ENCODE measurements at places on chromosomes 2 and 18.
A peak's percentile ranks its signal among the peaks of the same experiment; 100 is the strongest.

- DNase-seq: no peak
These were observed 145.2 kb downstream of the FHOD3 start for GRCh38 chr18:36442717-36443116.

- no peak for DNase-seq
These were observed 12.5 kb upstream of the MAL start for GRCh38 chr2:95012881-95013550.

GRCh38 chr18:3485153-3486149 is 35.5 kb downstream of the TGIF1 start:
- DNase-seq: no peak

GRCh38 chr2:145807968-145808367 is 1288.0 kb upstream of the ZEB2 start:
- DNase-seq: no peak

DNA sequence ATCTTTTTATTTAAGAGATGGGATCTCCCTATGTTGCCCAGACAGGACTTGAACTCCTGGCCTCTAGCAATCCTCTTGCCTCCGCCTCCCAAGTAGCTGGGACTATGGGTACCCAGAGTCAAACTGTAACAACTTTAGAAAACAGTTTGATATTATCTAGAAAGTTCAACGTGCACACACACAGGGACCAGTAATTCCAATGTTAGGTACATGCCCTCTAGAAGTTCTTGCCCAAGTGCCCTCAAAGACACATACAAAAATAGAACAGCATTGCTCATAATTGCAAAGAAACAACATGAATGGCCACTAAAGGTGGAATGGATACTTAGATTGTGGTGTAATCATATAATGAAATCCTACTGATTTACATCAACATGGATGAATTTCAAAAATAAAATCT is 12.6 kb upstream of the LPIN2 start:
- no peak for DNase-seq

GRCh38 chr2:192159208-192159607 is 35.5 kb downstream of the TMEFF2 start:
- DNase-seq: no peak

DNA sequence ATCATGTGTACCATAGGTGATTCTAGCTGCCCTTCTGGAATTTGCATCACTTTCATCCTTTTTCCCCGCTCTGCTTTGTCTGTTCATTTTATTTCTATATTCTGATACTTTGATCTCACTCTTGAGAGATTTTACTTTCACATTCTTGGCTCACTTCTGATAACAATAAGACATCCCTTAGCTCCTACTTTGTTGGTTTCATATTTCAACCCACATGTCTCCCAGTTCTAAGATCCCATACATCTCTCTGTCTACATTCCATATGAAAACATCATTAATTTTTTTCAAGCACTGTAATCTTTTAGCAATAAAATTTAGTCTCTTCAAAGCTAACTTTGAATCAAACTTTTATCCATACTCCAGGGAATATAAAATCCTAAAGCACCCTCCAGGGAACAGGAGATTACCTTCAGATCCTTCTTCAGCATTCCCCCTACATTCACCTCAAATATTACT is 75.6 kb downstream of the COL3A1 start:
- DNase-seq: no peak

DNA sequence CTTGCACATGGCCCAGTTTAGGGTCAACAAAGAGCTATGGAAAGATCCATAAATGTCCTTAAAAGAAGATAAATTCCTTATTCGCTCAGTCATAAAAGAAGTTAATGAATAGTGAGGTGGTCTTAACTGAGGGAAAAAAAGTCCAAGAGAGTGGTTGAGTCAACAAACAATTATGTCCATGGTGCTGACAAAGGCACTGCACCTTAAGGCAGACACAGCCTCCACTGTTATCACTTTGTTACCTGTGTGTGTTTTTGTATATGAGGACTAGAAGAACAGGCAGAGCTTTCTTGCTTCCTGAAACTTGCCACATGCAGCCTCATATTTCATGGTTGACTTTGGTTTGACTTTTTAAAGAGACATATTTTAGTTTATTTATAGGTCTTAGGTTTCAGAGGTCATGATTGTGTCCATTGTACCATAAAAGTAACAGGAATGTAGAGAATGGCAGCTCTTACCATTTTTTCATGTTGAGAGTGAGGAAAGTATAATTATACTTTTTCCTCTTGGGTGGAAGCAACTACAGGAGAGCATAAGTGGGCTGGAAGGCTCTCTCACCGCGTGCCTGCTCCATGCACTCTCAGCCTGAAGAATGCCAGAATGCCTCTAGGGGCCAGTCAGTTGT is 93.6 kb downstream of the XRCC5 start:
- no peak for DNase-seq

GRCh38 chr2:196617430-196617829 is 22.1 kb upstream of the CCDC150 start:
- DNase-seq: no peak

DNA sequence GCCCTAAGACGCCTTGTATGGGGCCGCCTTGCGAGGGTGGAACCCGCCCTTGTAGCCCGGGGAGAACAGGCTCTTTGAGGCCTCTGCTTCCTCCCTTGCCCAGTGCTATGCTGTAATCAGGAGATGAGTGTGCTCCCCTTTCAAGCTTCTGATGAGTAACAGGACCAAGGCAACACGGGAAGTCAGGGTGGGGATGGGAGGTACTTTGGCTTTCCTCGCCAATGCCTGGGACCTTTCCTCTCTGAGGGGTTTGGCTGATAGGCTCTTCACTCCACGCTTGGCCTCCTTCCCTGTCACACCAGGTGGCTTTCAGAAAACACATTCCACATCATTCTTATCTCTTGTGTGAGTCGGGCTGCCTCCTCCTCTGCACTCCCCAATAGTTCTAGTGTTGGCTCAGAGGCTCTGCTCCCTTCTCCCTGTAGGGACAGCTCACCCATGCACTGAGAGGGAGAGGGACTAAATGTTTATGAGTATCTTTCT is 223.7 kb upstream of the TRIB2 start:
- DNase-seq: peak; percentile 67

DNA sequence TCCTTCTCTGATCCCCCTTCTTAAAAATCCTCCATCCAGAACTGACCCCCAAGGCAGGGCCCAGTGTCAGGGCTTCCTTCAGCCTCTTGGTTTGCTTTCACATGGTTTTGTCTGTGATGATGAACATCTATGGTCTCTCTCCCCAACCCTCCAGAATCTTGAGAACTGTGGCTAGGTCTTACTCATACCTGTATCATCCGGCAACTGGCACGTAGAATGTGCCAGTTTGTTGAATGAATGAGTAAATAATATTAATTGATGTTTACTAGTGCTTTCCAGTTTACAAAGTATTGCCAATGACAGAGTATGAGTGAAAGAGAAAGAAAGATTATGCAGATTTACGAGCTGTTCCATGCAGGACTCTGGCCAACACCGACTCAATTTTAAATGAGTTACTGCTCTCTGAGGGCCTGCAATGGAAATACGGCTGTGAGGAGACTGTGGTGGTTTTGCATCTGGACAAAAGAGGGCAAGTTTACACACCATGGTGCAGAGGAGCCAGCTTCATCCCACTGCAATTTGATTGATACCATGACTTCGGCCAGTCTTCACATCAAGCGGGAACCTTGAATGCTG is 29.9 kb upstream of the TRIB2 start:
- no peak for DNase-seq

- DNase-seq: no peak
These were observed 286.5 kb downstream of the PHLPP1 start for GRCh38 chr18:63001861-63002260.

DNA sequence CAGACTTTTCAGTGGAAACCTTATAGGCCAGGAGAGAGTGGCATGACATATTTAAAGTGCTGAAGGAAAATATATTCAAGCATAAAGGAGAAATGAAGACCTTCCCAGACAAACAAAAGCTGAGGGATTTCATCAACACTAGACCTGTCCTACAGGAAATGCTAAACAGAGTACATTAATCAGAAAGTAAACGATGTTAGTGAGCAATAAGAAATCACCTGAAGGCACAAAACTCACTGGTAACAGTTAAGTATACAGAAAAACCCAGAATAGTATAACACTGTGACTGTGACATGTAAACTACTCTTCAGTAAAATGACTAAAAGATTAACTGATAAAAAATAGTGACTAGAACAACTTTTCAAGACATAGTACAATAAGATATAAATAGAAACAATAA is 87.4 kb downstream of the ATP8B1 start:
- no peak for DNase-seq

- no peak for DNase-seq
These were observed 110.0 kb downstream of the HDAC4 start for GRCh38 chr2:239290618-239291474.

DNA sequence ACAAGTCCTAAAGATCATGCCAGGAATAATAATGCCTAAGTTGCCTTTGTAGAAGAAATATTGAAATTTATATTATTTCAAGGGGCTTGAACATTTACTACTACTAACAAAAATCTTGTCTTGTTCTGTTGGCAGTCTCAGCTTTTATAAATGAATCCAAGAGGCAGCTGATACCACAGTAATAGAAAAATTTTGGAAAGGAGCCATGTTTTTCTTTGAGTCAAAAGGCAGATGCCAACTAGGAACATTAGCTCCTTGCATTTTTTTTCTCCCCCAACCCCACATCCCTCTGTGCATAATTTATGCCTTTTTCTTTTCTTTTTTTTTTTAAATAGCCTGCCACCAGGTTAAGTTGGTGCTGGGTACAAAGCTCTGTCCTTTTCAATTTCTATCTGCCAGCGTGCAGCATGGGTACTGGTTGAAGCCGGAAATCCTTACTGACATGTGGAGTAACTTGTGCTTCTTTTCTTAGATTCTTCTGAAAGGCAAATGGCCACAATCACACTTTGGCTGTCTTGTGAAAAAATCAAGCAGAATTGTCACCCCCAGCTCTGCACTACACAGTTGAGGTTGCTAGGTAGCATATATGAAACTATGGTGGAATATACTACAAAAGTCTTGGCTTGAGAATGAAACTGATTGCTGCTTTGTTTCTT is 98.8 kb downstream of the RHBDD1 start:
- no peak for DNase-seq

- DNase-seq: no peak
These were observed 76.6 kb upstream of the GRB14 start for GRCh38 chr2:164697688-164698461.

- no peak for DNase-seq
These were observed 18.4 kb upstream of the DSC2 start for GRCh38 chr18:31120594-31120993.

- no peak for DNase-seq
These were observed 219.0 kb downstream of the SH3BP4 start for GRCh38 chr2:235170536-235171521.

DNA sequence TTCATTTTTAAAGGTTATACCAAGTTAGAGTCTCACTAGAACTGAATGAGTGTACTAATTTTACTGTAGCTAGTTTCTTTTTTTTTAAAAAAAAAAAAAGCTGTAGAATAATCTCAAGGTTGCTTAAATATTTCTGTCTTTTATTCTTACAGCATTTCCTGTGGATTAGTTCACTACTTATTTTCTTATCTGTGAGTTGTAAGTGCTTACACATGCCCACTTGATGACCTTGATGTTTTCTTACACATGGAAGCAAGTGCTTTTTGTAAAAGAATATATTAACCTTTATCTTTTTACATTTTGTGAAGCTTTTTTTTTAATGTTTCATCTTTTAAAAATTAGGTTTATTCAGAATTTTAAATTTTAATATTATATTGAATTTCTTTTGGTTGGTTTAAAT is 57.8 kb downstream of the MSH2 start:
- no peak for DNase-seq

GRCh38 chr2:99545604-99546003 is 55.8 kb upstream of the REV1 start:
- no peak for DNase-seq

DNA sequence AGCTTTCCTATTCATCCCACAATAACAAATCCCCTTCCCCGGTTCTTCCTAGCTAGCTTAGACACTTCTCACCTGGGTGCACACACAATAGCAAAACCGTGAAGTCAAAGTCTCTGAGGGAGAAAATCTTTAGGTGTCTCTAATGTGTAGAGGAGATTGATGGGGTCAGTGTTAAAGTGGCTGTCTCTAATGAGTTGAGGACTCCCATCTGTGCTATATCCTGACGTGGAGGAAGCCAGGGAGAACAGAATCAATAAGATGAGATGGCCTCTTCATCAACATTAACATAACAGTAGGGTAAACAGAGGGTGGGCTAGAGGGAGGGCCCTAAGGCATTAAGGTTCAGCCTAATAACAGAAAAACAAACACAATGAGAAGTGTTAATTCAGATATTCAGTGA is 120.4 kb downstream of the SLC5A7 start:
- DNase-seq: no peak

GRCh38 chr18:79441420-79441819 is 45.7 kb downstream of the NFATC1 start:
- no peak for DNase-seq

DNA sequence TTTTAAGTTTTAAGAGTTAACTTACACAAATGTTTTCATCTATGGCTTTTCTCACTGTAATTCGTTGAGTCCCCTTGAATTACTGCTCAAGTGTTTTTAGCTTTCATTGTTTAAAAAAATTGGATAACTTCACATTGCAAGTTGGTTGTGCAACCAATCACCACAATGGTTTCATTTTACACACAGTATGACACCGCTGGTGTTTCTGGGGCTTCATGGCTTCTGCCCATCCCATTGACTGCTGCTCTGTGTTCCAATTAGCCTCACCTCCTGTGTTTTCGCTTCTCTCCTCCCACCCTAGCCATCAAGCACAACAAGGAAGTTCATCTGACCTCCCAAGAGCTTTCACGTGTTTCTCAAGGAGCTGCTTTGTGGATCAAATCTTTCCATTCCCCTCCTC is 199.1 kb upstream of the CHAC2 start:
- DNase-seq: no peak

- DNase-seq: no peak
These were observed 176.3 kb upstream of the NABP1 start for GRCh38 chr2:191501561-191502168.

- DNase-seq: no peak
These were observed 10.2 kb upstream of the CCDC74B start for GRCh38 chr2:130154773-130155765.

GRCh38 chr2:119699016-119699606 is 20.1 kb downstream of the TMEM177 start:
- no peak for DNase-seq

DNA sequence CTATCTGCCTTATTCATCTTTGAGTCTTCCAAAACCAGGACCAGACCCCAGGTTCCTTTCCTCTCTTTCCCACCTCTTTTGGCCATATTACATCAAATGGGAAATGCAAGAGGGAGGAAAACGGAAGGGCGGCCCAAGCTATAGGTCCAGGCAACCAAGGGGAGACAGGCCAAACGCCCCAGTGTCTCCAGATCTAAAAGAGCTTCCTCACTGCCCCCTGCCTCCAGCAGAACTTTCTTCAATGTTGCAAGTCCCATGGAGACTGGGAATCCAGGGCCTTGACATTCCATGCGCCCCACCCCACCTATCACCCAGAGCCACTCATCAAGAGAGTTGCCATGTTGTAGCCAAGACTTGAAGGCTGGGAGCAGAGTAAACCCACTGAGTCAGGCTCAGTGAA is 15.4 kb downstream of the TNS1 start:
- no peak for DNase-seq
